ENCODE measurements at places on chromosomes 5 and 9.

- DNase-seq = no peak
These were observed 202.7 kb upstream of the NR3C1 start for GRCh38 chr5:143606043-143606752.

DNA sequence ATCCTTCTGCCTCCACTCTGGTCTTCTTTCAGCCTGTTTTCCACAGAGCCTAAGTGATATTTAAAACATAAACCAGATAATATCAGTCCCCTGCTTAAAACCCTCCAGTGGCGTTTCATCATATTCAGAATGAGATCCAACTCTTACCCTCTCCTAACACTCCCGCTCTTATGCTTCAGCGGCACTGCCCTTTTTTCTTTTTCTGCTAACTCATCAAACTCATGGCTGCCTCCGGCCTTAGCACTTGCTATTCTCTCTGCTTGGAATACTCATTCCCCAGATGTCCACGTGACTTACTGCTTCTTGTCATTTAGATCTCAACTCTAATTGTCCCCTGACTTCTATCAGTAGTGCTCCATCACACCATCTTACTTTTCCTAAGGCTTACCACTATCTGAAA, 73.6 kb downstream of the PIP5K1B start:
- no peak for DNase-seq

DNA sequence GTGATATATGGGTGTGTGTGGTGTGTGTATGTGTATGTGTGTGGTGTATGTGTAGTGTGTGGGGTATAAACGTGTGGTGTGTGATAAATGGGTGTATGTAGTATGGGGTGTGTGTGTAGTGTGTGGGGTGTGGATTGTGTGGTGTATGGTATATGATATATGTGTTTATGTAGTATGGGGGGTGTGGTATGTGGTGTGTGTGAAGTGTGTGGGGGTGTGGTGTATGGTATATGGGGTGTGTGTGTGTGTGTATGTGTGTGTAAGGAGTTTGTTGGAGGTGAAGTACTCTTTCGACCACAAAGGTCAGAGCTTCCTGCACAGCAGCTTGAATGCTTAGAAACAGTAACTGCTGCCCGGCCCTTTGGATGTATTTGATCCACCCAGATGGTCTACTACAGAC, 145.2 kb upstream of the IQGAP2 start:
- DNase-seq = no peak

- no peak for DNase-seq
These were observed 94.9 kb upstream of the TNC start for GRCh38 chr9:115212832-115213231.

DNA sequence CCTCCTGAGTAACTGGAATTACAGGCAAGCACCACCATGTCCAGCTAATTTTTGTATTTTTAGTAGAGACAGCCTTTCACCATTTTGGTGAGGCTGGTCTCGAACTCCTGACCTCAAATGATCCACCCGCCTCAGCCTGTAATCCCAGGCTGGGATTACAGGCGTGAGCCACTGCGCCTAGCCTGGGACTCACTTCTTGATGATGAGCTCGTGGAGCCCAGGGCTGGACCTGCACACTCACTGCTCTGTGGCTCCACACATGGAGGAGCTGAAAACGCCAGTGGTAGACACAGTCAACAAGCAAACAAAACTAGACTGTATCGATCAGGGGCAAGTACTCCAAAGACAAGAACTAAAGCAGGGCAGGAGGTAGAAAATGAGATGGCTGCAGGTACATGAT, 59.8 kb upstream of the RPL26L1 start:
- no peak for DNase-seq

- DNase-seq = no peak
These were observed 124.5 kb downstream of the BARX1 start for GRCh38 chr9:93830606-93831005.

- DNase-seq = no peak
These were observed 34.0 kb upstream of the SYK start for GRCh38 chr9:90767523-90768100.

DNA sequence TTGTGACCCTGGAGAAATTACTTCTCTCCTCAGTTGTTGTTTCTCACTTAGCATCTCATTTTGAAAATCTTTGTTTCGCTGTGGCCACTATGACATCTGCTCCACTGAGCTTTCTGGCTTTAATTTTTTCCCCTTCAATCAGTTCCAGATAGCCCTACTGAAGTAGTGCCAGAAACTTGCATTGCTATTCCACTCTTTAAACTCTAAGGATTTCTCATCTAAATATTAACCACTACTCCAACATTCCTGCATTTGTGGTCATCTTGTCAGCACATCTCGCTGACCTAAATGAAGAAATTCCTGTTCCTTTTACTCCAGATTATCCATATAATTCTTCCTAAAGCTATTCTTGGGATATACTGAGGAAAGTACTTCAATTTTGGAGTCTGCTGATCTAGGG, 15.3 kb upstream of the NOL6 start:
- DNase-seq = no peak

- no peak for DNase-seq
These were observed 51.5 kb upstream of the ATP10B start for GRCh38 chr5:160903551-160903950.

GRCh38 chr9:27556470-27556869, 16.8 kb downstream of the C9orf72 start:
- DNase-seq = no peak

GRCh38 chr9:96245399-96245798, 56.6 kb downstream of the HSD17B3 start:
- no peak for DNase-seq

DNA sequence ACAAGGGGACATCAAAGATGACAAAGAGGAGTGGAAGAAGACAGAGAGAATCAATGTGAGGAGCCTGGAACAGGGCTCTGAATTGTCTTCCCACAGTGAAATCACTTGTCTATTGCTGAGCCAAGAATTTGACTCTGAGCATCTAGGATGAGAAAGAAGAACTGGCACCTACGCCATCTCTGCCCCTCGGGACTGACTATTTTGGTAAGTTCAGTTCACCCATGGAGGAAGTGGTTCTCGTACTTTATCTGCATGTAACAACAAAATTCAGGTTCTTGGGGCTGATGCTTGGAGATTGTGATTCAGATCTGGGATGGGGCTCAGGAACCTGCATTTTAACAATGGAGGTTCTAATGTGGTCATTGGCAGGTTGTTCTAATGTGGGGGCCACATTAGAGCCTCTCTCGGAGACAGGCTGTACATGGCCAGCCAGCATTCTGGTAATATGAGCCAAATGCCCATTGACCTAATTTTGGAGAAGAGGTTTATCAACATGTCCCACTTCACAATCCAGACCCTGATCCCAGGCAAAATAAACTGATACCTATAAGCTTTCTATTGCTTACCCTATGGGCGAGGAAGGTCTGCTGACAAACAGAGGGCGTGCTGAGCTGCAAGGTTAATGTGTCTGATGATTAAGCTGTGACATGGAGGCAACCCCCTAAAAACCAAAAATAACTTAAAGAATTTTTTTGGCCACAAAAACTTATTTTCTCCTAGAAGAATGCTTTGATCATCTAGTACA, 2.7 kb upstream of the IL12B start:
- DNase-seq = no peak

DNA sequence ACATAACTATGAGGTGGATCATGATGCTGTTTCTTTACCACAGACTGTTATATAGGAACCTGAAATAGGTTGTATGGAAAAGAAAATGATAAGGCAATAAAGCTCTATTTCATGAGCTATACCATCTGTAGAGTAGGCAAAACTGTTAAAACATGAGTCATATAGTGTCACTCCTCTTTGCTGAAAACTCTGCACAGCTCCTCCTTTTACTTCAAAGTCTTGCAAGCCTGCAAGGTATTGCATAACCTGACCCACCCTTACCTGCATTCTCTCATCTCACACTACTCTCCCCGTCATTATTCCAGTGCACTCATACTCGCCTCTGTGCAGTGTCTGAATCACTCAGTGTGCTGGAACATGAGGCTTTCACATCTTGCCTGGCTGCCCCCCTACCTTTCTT, 790.1 kb downstream of the EFNA5 start:
- DNase-seq = no peak

GRCh38 chr9:5596173-5596572, 32.7 kb upstream of the RIC1 start:
- DNase-seq = no peak

- DNase-seq = no peak
These were observed 26.9 kb downstream of the MRPS30 start for GRCh38 chr5:44835693-44836092.

DNA sequence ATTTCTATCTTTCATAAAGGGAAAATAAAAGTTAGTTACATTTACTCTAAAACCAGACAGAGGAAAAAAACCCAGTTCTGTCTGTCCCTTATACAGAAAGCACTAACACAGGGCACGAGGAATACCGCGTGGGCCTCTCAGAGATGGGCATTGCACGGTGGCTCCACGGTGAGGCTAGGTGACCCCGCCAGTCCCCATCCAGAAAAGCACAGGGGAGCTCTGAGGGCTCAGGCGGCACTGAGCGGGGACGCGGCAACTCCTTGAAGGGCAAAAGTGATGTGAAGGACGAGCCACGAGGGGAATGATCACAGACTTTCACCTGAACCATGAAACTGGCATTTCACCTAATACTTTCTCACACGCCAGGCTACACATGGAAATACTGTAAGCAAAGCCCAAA, 35.7 kb upstream of the FBXW11 start:
- DNase-seq = no peak

DNA sequence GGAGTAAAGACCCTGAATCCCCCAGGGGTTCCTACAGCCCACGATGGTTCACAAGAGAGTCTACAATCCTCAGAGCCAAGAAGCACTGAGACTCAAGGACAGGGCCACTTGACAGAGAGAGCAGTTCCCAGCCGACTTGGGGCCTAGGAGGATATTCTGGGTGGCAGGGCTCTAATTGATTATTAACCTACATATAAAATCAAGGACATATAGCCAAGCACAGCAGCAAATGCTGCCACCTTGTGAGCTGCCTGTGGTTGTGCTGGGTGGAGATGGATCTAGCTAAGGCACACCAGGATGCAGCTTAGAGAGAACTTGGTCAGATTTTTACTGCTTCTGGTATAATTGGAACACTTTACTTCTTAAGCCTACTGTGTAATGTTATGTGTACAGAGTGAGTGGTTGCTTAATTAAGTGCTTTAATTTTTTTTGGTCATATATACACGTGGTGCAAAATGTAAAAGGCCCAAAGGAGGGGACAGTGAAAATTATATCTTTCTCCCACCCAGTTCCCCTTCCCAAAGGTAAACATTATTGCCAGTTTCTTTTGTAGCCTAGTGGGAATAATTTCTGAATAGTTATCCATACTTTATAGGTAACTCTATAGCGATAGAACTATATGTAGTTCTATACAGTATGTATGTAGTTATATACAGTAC, 78.8 kb downstream of the F2RL2 start:
- no peak for DNase-seq

DNA sequence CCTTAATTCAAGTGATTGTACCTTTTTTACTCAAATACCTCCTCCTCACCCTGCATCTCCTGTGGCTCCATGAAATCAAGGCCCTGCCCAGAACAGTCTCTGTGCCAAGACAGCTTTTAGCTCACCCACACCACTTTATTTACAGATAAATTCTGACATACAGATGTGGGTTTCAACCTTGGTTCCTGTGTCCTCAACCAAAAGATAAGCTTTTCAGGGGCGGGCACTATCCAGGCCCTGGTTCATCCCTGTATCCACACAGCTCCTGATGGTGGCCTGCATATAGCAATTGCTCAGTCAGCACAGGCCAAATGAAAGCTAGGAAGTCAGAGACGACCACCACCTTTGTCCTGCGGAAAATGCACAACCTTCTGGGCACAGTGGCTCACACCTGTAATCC, 8.3 kb downstream of the SHB start:
- no peak for DNase-seq

- DNase-seq = no peak
These were observed 31.4 kb downstream of the ACTBL2 start for GRCh38 chr5:57450991-57451876.

- no peak for DNase-seq
These were observed 26.2 kb downstream of the ARL14EPL start for GRCh38 chr5:116058346-116058936.

- DNase-seq = no peak
These were observed 101.1 kb upstream of the ZNF618 start for GRCh38 chr9:113774963-113775362.

- no peak for DNase-seq
These were observed 73.8 kb downstream of the MAPKAP1 start for GRCh38 chr9:125633116-125633745.

GRCh38 chr5:154797762-154798161, 42.6 kb downstream of the LARP1 start:
- DNase-seq = no peak

DNA sequence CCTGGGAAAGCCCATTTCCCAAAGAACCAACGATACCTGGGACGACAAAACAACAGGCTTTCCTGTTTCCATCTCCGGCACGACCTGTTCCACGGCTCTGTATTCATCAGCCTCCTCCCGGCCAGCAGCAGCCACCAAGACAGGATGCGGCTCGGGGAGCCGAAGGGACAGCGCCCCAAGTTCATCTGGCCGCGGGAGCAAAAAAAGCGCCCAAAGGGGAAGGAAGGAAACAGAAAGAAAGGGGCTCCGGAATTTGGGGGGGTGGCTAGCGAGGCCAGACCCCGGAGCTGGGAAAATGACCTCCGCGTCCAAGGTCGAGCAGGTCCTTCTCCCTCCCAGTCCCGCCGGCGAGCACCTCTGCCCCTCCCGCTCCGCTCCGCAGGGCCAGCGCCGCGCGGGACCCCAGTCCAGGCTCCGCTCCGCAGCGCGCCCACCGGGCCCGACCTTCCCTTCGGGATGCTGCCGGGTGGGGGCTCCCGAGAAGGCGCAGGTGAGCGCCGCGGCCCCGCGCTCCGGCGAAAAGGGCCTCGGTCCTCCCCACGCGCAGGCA, 608 bp downstream of the ELOVL7 start:
- DNase-seq = no peak

GRCh38 chr9:6498982-6499381, 86.0 kb downstream of the UHRF2 start:
- no peak for DNase-seq

- DNase-seq = no peak
These were observed 845.6 kb upstream of the CDH6 start for GRCh38 chr5:30347858-30348257.

DNA sequence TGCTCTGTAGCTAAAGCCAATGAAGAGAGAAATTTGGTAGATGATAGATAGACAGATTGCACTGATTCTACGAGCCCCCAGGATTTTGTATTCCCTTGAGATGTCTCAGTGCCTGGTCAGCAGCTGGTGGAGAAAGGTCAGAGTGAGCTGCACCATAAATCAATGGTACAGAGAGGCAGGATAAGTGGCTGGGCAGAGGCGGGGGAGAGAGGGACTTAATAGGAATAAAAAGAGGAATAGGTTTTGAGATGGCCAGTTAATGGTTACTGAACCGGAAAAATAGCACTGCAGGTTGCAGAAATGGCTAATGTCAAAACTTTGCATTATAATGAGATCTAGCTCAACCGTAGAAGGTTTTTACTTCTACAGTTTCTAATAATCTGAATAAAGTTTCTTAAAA, 47.9 kb upstream of the SLC12A2 start:
- DNase-seq = no peak

- no peak for DNase-seq
These were observed 37.4 kb downstream of the C9orf50 start for GRCh38 chr9:129583308-129584038.

DNA sequence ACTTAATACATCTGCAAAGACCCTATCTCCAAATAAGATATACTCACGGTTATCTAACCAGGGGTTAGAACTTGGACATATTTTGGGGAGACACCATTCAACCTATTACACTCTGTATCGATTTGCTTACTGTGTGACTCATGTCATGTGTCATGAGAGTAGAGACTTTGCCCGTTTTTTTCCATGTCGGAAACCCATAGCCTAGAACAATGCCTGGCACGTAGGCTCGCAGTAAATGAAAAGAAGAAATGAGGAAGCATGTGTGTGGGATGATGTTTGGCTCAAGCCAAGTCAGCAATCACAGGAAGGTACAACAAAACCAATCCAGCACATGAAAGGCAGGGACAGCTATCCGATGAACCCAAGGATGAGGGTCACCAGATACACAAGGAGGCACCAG, 94.6 kb upstream of the DNAH5 start:
- DNase-seq = no peak

All from NCI-H2029 (cell line).